NCI-H526 treated with DMSO at 0.1 percent for 48 hours (cell line): ENCODE measurements at places on chromosomes 1 and 21.
A peak's percentile ranks its signal among the peaks of the same experiment; 100 is the strongest.

DNA sequence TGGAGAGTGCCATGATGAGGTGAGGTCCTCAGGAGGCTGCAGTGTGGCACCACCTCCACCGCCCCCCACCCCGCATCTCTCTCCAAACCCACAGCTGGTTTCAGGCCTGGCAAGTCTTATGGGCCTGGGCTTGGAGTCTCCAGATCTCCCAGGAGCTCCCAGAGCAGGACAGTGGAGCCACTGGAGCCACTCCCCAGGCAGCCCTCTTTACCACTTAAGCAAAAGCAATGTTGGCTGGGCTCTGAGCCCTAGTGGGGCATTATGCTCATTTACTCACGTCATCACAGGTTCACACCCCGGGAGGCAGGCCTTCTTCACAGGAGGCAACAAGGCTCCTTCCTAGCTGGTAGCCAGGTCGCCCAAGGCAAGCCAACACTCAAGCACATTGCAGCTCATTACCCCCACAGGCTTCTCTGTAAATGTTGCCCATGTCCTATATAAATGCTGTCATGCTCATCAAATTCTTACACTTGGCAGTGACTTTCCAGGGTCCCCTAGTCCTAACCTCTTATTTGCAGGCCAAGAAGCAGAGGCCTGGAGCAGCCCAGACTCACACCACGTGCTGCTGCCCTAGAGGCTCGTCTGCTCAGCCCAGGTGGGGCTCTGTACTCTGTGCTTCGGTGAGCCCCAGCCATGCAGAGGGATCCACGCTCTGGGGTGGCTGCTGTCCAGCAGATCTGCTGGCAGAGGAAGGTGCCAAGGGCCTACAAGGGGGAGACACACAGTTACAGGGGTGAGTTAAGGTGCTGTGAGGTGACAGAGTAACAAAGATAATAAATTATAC is 459.3 kb downstream of the MATN1 start:
- no peak for DNase-seq

- no peak for DNase-seq
Measured at GRCh38 chr1:15835205-15835740, 12.2 kb upstream of the SPEN start.

GRCh38 chr1:212805767-212806166 is 14.1 kb downstream of the TATDN3 start:
- DNase-seq = no peak

DNA sequence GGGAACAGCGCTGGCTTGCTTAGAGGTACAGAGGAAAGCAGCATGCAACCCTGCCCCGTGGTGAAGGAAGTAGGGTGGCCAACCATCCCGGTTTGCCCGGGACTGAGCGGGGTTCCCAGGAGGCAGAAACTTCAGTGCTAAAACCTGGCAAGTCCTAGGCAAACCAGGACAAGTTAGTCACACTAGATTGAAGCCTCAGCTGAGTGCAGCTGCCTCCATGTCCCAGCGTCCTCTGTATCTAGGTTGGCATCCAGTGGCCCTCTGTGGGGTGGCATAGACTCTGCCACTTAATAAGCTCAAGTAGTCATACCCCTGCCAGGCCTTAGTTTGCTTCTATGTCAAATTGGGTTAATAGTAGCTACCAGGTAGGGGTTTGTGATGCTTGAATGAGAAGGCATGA is 67.1 kb downstream of the ATP2B4 start:
- DNase-seq = no peak

DNA sequence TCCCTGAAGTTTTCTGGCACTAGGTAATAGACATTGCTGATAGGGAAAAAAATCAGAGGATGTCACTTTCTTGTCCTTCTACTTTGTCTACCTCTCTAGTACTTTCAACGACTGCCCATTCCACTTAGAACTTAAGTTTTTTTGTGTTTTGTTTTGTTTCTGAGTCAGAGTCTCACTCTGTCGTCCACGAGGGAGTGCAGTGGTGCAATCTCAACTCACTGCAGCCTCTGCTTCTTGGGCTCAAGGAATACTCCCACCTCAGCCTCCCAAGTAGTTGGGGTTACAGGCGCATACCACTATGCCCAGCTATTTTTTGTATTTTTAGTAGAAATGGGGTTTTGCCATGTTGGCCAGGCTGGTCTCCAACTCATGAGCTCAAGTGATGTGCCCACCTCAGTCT is 79.2 kb downstream of the SGIP1 start:
- no peak for DNase-seq

DNA sequence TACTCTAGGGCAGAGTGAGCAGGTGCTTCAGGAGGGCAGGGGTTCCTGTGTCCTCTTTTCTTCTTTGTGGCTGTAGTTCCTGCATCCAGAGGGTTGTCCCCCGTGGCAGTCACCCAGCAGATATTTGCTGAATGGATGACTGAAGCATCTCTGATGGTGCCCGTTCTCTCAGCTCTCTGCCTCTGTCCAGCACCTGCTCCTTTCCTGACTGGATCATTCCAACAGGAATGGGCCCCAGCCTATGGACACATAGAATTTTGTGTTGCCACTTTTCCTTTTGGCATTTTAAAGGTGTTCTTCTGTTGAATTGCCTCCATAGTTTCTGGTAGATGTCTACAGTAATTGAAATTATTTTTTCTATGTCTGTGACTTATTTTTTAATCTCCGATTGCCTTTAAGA is 372.5 kb upstream of the C1orf174 start:
- no peak for DNase-seq

DNA sequence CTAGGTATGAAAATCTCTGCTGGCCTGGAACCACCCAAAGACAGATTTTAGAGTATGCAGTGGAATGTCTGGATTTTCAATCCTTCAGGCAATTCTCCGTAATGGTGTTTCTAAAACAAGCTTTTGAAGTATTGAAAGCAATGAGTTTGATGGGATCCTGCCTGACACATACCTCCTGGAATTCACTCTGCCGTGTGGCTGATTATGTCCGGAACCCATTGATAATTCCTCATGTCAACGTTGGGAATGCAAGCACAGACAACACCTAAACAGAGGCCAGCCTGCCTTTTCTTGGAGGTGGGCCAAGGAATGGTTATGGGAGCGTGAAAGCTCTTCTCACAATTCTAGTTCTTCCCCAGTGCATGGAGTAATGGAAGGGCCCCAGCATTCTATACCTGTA is 168.9 kb upstream of the HMCN1 start:
- no peak for DNase-seq

DNA sequence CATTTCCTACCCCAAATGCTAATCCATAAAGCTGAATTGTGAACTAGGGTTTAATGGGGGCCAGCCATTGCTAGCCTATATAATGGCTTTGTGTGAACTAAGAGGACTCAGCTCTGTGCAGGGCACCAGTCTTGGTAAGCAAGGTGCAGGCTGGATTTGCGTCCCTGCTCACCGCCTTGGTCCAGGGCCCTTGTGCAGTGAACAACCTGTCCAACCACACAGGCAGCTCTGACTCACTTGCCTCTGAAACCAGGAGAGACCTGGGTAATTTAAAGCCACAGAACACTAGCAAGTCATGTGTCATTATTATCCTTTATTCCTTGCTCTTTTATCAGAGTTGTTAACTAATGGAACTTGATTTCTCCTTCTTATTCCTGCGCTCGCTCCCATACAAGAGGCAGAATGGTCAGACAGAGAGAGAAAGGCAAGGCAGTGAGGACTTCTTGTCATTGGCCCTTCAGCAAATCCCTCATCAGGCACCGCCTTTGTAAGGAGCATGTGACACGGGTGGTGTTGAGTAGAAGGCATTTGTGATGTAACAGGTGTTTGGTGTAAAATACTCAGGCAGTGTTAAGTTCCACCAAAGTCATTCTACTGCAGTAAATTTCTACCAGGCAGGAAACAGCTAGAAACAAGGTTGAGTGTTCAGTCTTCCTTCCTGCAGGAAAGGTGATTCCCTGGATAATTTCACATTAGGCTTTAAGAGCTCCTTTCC is 67.3 kb upstream of the OLIG2 start:
- no peak for DNase-seq

DNA sequence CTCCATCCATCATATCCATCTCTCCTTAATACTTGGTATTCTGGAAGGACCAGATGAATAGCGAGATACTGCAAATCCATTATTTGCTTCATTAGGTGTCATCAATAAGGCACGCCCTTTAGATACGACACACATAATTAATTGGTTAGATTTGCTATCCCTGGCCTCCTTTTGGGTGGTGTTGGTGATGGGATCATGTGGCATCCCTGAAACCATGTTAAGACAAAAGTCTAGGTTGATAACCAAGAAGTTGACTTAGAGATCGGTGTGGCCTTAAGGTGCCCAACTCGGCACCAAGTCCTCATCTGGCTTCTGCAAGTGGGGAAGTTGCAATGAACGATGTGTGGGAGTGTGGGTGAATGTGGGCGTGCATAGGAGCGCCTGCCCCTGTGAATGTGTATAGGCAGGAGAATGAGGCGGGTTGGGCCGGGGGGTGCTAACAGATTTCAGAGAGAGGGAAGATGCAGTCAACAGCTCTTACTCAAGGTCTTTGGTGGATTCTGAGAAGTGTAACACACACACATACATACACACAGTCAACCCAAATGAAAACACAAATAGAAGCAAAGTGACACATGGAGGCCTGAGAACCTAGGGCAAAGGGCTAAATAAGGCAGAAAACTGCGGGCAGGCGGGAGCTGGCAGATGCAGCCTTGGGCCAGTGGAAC is 415.7 kb upstream of the ESRRG start:
- DNase-seq = no peak

DNA sequence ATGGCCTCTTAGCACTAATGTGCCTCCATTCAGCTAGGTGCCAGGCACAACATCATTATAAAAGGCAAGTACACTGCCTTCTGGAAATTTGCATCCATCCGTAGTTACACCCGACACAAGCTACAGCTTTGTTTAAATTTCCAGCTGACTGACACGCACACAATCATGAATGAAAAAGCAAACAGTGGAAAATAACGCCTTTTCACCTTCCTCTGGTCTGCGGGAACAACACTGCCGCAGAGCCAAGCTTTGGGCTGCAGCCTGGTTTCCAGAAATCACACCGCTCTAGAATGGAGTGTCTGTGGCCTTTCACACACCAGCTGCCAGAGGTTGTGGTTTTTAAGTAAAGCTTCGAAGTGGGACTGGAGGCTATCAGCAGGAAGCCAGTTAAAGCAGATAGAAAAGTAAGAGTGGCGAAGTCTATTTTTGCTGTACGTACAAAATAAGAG is 142.8 kb upstream of the COA6 start:
- DNase-seq = peak; percentile 90

GRCh38 chr1:206772243-206772937 is at the start of gene IL10:
IL10 (minus strand) TSS chr1:206772494; CDS start chr1:206772435, 59 bp downstream.
- no peak for DNase-seq

DNA sequence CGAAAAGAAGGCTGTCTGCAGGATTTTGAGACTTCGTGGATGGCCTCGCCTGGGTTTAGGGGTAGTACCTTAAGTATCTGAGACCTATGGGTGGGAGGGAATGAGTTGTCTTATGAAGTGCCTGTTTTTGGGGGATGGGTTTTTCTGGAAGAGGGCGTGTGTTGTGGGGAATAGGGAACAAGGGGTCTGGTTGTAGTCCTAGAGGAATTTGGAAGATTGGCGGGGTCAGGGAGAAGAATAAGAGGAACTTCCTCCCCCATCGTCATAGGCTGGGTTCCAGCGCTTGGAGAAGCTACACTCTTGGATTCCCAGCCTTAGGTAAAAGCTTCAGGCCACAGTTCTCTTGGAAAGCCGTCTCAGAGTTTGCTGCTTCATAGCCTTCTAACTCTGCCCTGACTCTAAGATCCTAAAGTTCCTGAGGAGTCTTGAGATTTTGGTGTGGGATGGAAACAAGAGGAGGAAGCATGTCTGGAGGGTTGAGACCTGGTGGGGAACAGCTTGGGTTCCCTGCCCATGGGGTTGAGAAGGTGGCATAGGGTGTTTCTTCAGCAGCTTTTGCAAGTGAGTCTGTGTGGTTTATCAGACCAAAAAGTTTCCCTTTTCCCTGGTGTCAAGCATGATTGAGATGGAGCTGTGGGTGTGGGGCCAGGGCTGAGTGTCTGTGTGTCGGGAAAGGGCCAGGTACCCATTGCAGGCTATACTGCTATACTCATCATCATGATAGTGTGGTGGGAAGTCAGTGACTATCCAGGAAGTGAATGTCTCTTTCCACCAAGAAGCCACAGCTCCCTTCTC is 1.8 kb downstream of the VANGL2 start:
- no peak for DNase-seq

DNA sequence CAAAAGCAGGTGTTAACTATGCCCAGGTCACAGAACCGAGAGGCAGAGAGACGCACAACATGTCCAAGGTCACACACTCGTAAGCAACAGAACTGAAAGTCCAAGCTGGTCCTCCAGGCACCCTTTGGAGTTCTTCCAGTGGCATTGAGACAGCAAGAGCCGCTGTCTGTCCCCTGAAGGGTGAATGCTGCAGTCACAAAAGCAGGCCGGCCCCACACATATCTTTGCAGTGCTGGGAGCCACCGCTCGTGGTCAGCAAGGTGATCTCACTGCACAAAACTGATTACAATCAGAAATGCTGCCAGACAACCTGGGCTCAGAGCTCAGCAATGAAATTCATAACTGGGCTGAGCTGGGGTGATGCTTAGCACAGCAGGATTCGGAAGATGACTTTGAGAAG is 47.4 kb upstream of the RAB4A start:
- no peak for DNase-seq

DNA sequence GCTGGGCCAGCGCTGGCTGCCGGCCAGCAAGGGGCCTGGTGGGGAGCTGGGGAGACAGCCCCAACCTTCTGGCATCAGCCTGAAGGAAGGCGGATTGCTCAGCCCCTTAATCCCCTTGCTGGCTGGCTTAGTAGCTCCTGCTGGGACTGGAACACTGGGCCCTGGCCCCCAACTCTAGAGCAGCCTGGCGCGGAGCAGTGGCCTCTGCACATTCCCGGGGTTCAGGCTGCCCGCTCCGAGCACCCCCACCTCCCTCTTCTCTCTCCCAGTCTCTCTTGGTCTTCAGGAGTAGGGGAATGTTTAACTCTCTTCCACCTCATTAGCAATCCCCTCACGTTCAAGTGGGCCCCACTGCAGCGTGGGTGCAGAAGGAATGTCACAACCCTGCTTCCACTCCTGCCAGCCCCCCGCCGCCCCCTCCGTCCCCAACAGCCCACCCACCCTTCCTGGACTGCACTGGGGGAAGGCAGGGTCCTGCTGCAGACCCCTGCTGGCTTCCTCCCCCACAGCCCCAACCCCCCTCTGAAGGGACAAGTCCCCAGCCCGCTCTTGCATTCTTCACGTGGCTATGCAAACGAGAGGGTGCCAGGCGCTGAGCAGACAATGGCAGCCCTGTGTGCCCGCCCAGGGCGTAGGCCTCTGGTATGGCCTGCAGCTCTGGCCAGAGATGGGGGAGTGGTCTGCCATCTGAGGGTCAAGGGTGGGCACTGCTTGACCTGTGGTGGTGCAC is 980 bp upstream of the CLDN19 start:
- peak; percentile 62 for DNase-seq

DNA sequence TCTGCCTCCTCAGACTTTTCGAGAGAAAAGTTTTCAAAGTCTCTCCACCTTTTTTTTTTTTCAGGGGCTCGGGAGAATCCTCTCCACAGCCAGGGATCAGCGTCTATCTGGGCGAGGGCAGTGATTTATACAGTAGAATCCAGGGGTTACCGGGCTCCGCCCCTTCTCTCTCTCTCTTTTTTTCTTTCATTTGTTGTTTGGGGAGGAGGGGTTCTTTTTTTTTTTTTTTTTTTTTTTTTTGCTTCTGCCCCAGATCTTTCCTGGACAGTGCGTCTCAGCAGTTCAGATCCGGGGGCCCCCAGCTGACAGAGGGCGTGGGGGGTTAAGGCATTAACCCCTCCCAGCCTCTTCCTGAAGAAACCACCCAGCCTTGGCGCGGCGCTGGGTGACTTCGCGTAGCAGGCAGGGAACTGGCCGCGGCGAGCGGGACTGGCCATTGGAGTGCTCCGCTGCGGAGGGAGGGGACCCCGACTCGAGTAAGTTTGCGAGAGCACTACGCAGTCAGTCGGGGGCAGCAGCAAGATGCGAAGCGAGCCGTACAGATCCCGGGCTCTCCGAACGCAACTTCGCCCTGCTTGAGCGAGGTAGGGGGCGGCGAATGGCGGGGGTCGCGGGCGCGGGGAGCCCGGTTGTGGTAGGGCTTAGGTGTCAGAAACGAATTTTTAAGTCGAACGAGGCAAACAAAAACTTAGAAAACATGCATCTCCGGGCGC is at the start of gene S1PR1:
Gene S1PR1 (plus strand): TSS at position 504 of the 713 bp plus-strand sequence. CDS start 1,966 bp downstream, outside the sequence.
- DNase-seq = peak; percentile 32
